ENCODE measurements at places on chromosomes 7 and 10.

- DNase-seq = no peak
Observed at GRCh38 chr7:117982071-117983055, 109.1 kb upstream of the CTTNBP2 start.

DNA sequence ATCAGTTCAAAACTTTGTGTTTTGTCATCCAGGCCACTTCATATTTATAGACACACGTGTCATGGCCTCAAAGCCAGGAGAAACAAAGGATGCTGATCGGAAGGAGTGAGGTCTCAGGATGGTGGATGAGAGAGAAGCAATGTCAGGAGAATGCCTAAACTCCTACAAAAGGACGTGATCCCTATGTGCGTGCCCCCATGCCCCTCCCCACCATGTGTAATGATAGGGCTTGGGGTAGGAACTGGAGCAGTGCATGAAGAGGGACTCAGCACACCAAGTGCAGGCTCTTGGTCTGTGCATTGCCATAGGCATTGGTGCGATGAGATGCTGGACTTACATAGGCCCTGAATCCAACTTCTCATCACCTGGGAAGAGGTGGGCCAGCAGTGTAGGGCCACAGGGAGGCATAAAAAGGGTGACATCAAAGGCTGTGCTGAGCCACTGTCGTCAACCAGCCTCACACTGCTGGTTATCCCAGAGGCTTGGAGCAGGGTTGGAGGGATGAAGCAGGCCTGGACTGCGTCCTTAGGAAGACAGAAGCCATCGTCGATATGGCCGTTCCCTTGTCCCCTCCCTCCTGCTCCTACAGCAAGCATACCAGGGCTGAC, 46.9 kb upstream of the GDF10 start:
- DNase-seq = no peak

DNA sequence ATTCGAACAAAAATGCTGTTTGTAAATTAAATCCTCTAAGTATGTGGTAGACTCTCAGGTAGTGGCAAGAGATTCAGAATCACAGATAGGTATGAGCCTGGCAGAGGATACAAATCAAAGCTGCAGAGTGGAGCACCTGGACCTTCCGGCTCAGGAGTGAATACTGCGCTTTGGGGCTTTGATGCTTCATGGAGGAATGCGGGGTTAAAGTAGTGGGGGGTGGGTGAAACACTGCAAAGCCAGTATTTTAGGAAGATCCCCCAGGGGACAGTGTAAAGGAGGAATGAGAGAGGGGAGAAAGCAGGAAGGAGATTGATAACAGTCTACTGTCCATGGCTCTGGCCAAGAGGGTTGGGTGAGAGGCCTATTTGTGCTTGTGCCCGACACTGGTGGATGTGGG, 43.2 kb downstream of the CREB5 start:
- no peak for DNase-seq

DNA sequence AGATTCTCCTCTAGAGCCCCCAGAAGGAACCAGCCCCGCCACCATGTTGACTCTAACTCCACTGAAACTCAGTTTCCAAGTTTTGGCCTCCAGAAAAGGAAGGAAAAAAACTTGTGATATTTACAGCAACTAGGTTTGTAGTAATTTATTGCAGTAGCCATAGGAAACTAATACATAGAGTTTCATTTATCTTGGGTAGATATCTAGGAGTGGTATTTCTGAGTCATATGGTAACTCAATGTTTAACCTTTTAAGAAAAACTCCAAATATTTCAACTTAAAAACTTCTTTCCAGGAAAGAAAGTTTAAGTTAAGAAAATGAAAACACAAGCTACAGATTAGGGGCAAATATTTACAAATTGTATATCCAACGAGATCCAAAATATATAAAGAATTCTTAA, 576.7 kb downstream of the KCNMA1 start:
- DNase-seq = no peak

DNA sequence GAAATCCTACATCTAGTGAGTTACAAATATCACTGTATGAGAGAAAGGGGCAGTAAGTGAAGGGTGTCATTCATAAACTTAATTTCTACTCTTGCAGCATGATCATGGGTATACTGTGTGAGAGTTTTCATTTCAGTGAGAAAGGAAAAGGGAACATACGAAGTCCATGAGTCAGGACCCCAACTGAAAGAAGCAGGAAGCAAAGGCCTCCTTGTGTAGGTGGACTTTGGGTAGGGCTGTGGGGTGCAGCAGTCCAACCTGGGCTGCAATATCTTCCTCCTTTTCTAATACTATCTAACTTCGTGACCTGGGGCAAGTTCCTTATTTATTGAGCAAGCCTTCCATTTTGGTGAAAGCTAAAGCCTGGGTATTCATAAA, 248.2 kb upstream of the TCF7L2 start:
- no peak for DNase-seq

- DNase-seq = no peak
Observed at GRCh38 chr7:139118805-139119485, 9.4 kb upstream of the ZC3HAV1 start.

GRCh38 chr7:115984105-115984504, 46.5 kb downstream of the TFEC start:
- DNase-seq = peak; percentile 20

DNA sequence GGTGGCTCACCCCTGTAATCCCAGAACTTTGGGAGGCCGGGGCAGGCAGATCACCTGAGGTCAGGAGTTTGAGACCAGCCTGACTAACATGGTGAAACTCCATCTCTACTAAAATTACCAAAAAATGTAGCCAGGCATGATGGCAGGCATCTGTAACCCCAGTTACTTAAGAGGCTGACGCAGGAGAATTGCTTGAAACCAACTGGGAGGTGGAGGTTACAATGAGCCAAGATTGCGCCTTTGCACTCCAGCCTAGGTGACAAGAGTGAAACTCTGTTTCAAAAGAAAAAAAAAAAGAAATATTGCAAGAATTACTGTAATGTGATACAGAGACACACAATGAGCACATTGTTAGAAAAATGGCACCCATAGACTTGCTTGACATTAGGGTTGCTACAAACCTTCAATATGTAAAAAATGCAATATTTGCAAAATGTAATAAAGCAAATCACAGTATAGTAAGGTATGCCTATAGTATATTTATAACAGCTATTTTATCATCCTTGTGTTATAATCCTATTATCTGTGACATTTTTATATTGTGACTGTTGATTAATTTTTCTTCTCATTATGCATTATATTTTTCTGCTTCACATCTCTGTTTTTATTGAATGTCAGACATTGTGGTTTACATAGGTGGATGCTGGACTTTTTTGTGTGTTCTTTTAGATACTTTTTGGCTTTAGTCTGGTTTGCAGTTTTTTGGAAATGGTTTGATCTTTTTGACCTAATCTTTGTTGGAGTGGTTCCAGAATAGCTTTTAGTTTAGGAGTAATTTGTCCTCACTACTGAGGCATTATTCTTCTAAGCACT, 55.4 kb upstream of the HELLS start:
- DNase-seq = no peak

GRCh38 chr10:58755340-58755610, 242.6 kb downstream of the BICC1 start:
- no peak for DNase-seq

DNA sequence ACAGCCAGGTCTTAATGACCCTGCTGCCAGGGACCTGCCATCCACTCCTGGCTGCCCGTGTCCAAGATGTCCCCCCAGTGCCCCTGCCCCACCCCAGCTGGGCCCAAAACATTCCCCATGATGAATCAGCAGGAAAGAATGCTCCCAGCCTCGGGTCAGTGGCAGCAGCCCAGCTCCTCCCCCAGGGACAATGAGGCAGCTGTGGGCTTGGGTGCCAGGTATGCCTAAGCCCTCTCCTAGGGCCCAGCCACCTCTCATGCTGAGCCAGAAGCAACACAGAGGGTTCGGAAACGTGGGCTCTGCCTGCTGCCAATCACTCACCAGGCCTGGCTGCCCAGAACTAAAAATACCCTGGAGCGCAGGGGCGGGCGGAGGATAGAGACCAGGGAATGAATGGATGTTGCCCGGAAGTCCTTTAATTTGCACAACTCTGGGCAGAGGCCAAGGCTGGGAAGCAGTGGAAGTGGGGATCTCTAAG, 1.5 kb upstream of the LOXL4 start:
- DNase-seq = peak; percentile 84

GRCh38 chr10:1050554-1050953, 1.6 kb upstream of the IDI1 start:
- no peak for DNase-seq

- DNase-seq = no peak
Observed at GRCh38 chr10:48231699-48232315, 42.7 kb downstream of the FRMPD2 start.

- no peak for DNase-seq
Observed at GRCh38 chr10:69403066-69403465, 13.7 kb downstream of the TACR2 start.

DNA sequence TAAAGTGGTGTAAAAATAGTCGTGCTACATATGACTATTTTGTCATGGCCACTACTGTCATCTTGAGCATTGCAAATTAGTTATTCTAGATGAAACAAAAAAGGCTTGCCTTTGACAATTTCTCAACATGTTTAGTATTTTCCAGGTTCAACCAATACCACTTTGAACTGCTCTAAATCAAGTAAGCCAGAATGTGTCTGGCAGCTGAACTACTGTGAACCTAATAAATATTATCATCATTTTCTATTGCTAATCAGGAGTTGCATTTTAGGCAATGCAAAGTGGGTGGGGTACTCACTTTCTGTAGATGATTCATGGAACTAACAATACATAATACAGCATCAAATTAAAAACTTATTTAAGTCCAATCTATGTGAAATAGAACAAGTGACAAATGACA, 877.2 kb downstream of the CNTNAP2 start:
- DNase-seq = no peak

- no peak for DNase-seq
Observed at GRCh38 chr10:51932530-51932929, 233.1 kb upstream of the CSTF2T start.

- no peak for DNase-seq
Observed at GRCh38 chr10:131909014-131909808, 8.4 kb downstream of the PPP2R2D start.

DNA sequence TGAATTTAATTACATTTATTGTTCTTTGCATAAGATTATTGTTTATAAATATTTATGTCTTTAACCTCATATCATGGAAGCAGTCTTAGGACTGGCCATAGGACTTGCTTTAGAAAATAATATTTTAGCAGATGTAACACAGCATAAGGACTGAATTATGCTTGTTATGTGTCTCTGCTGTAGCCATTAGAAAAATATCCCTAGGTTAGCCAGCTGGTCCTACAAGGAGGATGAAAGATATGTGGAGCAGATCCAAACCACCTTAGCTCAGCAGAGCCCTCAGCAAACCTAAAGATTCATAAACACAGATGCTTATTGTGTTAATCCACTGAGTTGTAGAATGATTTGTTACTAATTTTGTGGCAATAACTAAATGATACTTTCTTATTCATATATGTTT, 166.0 kb upstream of the COL1A2 start:
- DNase-seq = peak; percentile 62

- no peak for DNase-seq
Observed at GRCh38 chr7:42476255-42476654, 239.2 kb upstream of the GLI3 start.

DNA sequence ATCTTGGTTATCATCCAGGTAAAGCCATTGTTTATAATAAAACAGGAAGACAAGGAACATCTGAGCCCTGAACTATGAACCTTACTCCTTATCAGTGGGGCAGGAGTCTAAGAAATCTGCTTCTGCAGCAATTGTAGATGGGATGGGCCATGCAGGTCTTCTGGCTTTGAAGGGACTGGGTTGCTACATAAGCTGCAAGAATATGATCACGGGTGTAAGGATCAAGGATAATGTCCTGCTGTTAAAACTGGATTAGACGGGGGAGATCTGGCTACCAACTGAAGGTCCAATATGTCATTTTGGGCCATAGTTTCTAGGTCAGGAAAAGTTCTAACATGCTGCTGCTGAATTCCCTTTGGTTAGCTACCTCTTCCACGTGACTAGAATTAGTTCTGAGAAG, 1363.4 kb upstream of the CELF2 start:
- no peak for DNase-seq

GRCh38 chr7:148277042-148277660, 313.4 kb upstream of the C7orf33 start:
- no peak for DNase-seq

GRCh38 chr10:116715839-116716377, 26.5 kb downstream of the HSPA12A start:
- DNase-seq = no peak

- no peak for DNase-seq
Observed at GRCh38 chr10:118545381-118545780, 50.1 kb downstream of the PRLHR start.

GRCh38 chr10:119518936-119519335, 23.6 kb downstream of the RGS10 start:
- DNase-seq = no peak

GRCh38 chr7:80499350-80499953, 12.4 kb downstream of the GNAT3 start:
- DNase-seq = peak; percentile 89

- DNase-seq = no peak
Observed at GRCh38 chr10:96675846-96676245, 44.5 kb downstream of the PIK3AP1 start.

DNA sequence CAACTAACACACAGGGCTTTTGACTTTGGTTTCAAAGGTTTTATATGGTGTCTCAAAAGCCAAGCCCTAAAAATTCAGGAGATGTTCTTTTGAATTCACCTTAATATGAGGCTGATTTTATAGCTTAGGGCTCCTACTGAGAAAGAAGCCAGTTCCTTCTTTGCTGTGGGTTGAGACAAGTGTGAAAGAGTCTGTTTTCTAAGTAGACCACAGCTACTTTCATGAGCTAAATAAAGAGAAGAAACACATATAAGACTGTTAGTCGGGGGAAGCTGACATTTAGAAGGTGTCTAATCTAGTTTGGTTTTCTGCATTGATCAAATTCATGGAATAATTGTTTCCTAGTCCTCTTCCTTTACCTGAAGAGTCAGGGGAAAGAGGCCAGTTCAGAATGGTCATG, 332.1 kb upstream of the CELF2 start:
- DNase-seq = no peak

DNA sequence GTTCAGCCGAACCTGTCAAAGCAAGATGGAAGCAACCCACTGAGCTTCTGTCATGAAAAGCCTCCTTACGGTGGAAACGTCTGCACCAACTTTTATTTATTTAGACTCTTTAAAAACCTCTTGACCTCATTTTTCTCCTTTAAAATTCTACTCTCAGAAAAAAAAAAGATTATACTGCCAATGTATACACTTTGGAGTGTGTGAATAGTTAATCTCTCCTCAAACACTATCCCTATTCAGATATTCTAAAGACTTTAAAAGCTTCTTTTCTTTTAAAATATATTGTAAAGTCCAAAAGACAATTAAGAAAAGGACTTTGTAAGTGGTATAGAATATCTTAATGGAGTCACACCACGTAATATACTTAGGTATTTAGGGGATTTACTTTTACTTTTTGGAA, 335.2 kb upstream of the SEMA3D start:
- no peak for DNase-seq

GRCh38 chr7:4261601-4261960, 420.5 kb upstream of the FOXK1 start:
- DNase-seq = no peak

- DNase-seq = peak; percentile 60
Observed at GRCh38 chr7:74023092-74023536, 4.9 kb upstream of the ELN start.

Data from fibroblast of upper back skin (primary cell).